Right renal cortex interstitium (tissue), 3 donors: ENCODE measurements at places on chromosomes 5 and 9. TPM values are rescaled to one million over a fixed set of nuclear protein-coding genes. Genes with fewer than 3 reads are reported as not detected.

GABRP gene
- 0.86 TPM for polyA plus RNA-seq

PAPPA gene
- 4.0 TPM for polyA plus RNA-seq

DNA sequence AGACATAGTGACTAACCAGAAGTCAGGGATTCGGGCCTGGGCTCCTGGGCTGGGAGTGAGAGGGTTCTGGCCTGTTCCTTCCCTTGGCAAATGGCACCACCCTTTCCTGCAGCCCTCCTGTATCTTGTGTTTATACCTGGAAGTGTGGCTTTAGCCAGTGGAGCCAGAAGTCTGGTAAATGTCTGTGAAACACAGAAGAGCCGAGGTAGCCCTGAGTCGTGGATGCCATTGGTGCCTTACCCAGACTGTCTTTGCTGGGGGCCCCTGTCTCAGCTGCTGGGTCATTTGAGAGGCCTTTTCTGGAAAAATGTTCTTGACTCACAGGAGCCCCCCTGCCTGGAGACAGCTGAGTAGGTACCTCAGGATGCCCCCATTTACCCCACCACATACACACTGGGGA is 95.7 kb upstream of the BASP1 start:
- DNase-seq: no peak

GRCh38 chr5:178160176-178160575 is 6.5 kb upstream of the NHP2 start:
- no peak for DNase-seq

- no peak for DNase-seq
Measured at GRCh38 chr5:172670005-172670402, 28.9 kb downstream of the NEURL1B start.
